Spinal cord (tissue), 10 donors: ENCODE measurements at places on chromosomes 4 and X. TPM values are rescaled to one million over a fixed set of nuclear protein-coding genes. Genes with fewer than 3 reads are reported as not detected.

- no peak for DNase-seq
Measured at GRCh38 chr4:85658766-85659439, 184.0 kb downstream of the ARHGAP24 start.

- DNase-seq: no peak
Measured at GRCh38 chrX:116607776-116608175, 145.0 kb upstream of the CT83 start.

- DNase-seq: no peak
Measured at GRCh38 chrX:149298111-149298510, 207.0 kb downstream of the IDS start.

- peak; percentile 55 for DNase-seq
Measured at GRCh38 chrX:98357146-98357545, 1473.4 kb downstream of the RPA4 start.

DNA sequence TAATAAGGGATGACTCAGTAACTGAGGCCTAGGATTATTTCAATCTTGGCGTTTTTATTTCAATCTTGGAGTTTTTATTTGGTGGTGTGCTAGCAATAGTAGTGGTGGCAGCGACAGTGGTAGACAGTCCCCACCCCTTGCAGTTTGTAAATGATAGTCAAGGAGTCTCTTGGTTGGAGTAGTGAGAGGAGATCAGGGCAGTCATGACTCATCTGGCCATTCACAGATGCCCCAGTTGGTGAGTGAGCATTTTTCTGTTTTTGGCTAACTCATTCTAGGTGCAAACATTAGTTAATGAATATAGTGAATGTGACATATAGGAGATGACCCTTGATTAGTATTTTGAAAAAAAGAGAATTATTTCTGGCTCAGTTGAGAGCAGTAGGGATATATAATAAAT is 93.5 kb upstream of the ADAD1 start:
- DNase-seq: no peak

DNA sequence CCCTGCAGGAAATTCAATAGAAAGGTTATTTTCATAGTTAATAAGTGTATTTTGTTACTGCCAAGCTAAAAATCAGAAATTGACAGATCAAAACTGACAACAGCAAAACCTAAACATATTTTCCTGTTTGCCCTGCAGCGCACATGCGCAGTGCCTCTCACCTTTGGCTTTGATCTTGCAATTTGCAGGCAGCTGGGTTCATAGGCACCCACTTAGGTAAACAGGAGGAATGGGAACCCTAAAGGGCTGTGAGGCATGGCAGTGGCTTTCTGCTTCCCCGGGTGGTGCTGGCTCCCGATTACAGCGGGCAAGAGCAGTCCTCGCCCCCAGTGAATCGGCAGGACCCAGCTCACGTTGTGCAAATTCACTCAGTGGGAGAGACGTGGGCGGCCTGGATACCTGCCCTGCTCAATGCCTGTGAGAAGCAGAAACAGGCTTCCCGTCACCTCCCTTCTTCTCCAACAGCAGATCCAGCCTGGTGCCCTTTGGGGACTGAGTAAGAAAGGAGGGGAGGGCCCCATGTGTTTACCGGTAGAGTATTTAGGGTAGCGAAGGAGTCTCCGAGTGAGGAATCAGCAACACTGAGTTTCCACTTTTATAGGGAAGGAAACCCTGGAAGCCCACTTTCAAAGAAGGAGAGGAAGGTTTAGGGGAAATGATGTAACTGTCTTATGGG is 25.7 kb downstream of the CCKAR start:
- DNase-seq: no peak

GRCh38 chrX:69085826-69086225 is 79.4 kb downstream of the PJA1 start:
- DNase-seq: no peak

PCDH18 gene
- total RNA-seq: 101 TPM
